ENCODE measurements at places on chromosomes 2 and 18.

- no peak for DNase-seq
Observed at GRCh38 chr18:54217624-54218023, 6.8 kb downstream of the MBD2 start.

- no peak for DNase-seq
Observed at GRCh38 chr2:32425719-32426141, 68.9 kb downstream of the BIRC6 start.

- DNase-seq: no peak
Observed at GRCh38 chr2:116952254-116952653, 862.2 kb upstream of the DDX18 start.

DNA sequence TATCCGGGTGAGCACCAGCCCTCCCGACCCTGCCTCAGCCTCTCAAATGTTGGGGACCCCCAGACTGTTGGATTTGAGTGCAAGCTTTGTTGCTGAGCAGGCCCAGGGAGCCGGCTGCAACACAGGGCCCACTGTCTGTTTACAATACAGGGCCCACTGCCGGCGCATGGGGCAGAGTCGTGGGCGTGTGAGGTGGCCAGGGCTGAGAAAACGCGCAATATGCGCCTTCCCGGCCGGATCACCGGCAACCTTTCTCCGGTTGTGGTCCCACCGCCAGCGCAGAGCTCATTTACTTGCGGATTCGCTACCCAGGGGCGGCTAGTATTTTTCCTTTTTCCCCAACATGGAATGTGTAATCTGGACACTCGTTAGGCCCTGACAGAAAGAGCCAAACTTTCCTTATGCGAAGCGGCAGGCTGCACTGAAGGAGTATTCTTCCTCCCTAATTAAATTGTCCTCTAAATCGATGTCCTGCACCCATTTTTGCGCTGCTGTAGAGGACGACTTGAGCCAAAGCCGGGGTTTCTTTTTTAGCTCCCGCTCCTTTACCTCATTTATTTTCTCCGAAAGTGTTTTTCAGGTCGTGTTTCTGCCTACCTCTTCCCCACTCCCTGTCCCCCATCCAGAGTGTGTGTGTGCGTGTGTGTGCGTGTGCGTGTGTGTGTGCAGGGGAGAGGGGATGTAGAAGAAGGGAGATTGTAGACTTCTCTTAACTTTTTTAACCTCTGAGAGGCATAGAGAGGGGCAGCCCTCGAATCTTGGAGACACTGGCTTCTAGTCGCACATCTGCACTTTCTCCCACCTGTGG, 2.7 kb downstream of the OTX1 start:
- no peak for DNase-seq

GRCh38 chr18:10588975-10589374, 63.1 kb downstream of the NAPG start:
- DNase-seq: peak; percentile 69

- no peak for DNase-seq
Observed at GRCh38 chr18:77105028-77105427, 27.6 kb downstream of the MBP start.

- DNase-seq: no peak
Observed at GRCh38 chr2:127560201-127560930, 24.9 kb downstream of the MYO7B start.

GRCh38 chr18:48090702-48091101, 160.2 kb upstream of the SMAD2 start:
- no peak for DNase-seq

GRCh38 chr18:48351216-48352050, 57.8 kb downstream of the ZBTB7C start:
- DNase-seq: no peak

GRCh38 chr18:63963615-63964256, 6.1 kb upstream of the SERPINB8 start:
- peak; percentile 11 for DNase-seq

DNA sequence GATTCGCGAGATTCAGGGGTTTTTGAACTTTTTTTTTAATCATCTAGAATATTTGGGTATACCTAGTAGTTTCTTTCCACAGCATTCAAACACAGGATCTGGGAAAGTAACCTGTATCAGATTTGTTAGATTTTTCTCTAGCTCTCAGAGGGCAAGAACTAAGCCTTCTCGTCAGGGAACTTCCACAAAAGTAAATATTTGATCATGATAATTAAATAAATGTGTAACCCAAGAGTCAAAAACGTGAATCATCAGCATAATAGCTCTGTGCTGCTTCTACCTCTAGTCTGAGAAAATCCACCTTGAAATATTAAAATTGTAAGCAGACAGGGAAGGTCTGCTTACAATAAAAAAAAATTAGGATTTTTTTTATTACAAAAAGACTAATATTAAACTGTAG, 225.7 kb upstream of the SPOPL start:
- no peak for DNase-seq
